Stimulated activated CD8-positive, alpha-beta memory T cell treated with anti-CD3 and anti-CD28 coated beads, Interleukin-2, amount 100 ng/mL, for 48 hours (primary cell): ENCODE measurements at places on chromosomes 3 and 15.

DNA sequence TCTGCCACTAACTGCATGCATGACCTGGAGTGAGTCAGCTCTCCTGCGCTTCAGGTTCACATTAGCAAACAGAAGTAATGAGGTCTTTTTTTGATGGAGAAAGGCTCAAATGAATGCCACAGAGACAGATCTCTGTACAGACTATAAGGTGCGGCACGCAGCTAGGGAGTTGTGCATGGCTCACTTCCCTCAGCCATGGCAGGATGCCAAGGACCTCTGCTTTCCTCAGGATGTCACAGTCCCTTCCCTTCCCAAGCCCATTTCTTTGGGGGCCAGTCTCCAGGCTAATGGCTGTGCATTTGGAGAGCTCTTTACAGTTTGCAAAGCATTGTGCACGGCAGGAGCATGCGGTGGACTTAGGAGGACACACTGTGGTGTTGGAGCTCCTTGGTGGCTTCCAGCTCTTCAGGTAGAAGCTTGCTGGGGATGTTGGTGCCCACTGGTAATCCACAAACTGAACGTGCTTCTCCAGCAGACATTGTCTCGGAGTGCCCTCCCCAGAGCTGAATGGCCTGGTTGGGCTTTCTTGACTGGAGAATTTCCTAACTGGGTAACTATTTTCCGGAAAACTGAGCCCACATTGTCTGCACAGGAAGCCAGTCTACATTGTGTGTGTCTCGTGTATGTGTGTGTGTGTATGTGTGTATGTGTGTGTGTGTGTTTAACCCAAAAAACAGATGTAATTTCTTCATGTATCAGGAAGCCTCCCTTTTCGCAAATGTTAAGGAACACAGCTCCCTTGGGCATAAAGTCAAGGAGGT is 172.5 kb upstream of the TLE3 start:
- no peak for DNase-seq

DNA sequence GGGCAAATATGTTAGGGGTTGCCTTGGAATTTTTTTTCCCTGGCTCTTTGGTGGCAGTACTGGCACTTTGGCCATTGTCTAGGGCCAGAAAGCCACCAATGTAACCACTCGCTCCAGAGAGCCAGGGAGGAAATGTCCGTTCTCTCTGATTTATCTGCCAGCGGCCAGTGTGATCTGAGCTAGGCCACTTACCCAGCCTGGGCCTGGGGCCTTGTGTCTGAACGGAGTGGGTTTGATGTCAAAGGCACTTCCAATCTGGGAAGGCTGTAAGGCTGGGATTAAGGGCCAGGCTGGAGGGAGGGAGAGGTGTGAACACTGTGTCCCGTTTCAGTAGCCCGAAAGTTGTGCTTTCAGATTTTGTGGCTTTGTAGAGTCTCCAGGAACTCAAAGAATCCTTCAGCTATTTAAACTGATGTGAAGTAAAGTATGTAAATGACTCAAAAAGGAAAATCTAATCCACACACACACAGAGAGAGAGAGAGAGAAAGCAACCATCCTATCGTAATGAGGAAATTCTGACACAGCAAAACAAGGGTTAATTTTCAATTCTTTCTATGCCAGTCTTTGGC is 271.0 kb downstream of the PDZRN3 start:
- DNase-seq: no peak

GRCh38 chr15:94327356-94327936 is 96.1 kb downstream of the MCTP2 start:
- DNase-seq: no peak

GRCh38 chr15:33154351-33155166 is 40.0 kb downstream of the FMN1 start:
- no peak for DNase-seq

DNA sequence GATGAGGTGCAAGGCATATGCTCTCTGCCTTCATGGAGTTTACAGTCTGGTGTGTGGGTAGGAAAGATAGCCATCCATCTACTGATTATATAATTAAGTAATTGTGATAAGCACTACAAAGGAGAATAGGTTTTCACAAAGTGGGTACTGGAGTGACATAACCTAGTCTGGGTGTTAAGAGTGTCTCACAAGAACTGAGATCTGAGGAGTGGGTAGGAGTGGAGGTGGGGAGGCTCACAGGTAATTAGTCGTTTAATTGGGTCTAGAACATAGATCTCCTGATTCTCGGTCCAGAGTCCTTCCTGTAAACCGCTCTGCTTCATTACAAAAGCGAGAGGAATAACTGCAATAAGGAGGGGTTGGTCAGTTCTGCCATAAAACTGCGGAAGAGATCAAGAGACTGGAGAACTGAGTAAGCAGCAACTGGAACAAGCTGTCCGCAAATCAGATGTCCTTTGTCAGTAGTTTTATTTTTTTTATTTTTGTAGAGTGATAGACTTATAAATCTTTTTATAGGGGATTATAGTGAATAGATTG is 2.2 kb downstream of the NEO1 start:
- DNase-seq: no peak

GRCh38 chr3:154886437-154886836 is 193.7 kb upstream of the MME start:
- no peak for DNase-seq

GRCh38 chr3:35438101-35438500 is 201.2 kb upstream of the ARPP21 start:
- no peak for DNase-seq

GRCh38 chr3:73699327-73699726 is 74.6 kb upstream of the PDZRN3 start:
- DNase-seq: no peak

DNA sequence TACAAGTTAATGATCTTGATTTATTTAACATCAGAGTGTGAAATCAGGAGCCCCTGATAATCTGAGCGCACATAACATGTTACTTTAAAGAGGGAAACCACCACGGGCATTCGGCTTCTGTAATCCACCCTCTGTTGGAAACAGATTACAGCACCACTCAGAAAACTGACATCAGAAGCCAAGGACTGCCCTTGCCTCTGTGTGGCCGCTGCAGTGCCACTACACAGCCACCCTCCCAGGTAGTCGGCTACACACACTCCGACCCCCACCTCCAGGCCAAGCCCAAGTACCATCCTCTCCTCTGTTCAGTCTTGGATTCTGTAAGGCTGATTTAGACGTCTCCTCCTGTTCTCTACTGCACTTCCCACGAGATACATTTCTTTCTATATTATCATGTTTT is 251.7 kb downstream of the GABRB3 start:
- DNase-seq: no peak

DNA sequence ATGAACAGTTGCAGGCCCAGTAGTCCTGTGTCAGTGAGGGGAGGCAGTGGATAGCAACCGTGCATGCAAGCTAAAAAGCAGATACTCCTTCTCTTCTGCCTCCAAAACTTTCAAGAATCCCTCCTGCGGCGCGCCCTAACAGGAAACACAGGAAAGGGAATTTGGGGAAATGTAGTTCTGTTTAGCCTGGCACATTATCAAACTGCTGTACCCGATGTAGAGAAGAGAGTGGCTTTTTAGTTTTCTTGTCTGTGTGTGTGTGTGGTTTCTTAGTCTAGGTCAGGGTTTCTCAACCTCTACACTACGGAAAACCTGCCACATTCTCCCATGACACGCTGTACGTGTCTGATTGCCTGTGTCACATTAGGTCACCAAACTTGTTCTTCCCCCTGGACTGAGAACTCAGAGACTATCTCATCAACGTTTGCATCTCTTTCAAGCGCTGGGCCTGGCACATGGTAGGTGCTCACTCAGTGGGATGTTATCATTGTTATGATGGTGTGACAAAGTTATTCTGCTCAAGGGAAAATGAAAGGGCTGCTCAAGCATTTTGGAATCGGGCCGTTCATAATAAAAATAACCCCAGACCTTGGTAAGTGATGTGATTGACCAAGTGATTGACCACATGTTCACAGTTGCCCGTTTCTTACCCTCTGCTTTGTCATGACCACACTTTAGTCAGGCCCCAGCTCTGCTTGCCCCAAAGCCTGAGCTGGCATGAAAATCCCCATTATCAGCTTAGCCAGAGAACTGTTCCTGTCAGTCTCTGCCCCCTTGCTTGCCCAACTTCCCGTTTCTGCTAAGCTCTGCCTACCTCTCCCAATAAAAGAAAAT is 33.2 kb downstream of the TM4SF4 start:
- DNase-seq: no peak

DNA sequence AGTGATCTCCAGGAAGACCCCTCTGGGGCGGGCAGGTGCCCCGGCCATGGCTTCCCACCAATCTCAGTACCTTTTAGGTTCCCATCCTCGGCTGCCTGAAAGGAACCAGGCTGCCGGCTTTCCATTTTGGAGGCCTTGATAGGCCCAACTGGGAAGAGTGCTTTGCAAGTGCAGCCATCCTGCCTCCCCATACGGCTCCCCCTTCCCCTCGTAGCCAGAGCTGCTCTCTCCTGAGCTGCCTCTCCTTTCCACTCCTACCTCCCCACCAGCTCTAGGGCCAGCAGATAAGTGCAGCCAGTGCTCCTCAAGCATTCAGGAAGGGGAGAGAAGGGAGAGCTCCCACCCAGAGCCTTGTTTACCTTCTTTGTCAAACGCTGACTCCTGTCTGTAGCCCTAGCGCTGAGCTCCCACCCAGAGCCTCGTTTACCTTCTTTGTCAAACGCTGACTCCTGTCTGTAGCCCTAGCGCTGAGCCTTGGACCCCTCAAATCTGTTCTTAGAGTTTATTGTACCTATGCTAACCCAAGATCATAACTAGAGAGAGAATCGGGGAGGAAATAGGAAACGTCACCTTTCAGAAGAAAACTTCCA is 133.0 kb downstream of the LRRK1 start:
- no peak for DNase-seq

DNA sequence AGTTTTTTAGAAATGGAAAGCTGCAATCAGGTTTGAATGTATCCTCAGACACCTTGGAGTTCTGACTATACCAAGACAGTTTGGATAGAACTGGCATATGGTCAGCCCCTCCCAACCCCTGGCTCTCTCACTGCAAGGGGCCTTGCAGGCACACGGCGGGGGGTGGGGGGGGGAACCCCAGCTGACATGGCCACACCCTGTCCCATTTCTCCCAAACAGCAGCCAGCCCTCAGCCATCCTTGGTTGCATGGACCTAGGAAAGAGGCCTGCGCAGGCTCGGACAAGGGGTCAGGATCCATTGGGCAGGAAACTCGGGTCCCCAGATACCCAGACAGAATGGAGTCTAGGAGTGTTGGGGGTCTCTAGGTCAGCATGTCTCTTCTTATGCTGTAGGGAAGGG is 14.5 kb downstream of the CAND2 start:
- no peak for DNase-seq

DNA sequence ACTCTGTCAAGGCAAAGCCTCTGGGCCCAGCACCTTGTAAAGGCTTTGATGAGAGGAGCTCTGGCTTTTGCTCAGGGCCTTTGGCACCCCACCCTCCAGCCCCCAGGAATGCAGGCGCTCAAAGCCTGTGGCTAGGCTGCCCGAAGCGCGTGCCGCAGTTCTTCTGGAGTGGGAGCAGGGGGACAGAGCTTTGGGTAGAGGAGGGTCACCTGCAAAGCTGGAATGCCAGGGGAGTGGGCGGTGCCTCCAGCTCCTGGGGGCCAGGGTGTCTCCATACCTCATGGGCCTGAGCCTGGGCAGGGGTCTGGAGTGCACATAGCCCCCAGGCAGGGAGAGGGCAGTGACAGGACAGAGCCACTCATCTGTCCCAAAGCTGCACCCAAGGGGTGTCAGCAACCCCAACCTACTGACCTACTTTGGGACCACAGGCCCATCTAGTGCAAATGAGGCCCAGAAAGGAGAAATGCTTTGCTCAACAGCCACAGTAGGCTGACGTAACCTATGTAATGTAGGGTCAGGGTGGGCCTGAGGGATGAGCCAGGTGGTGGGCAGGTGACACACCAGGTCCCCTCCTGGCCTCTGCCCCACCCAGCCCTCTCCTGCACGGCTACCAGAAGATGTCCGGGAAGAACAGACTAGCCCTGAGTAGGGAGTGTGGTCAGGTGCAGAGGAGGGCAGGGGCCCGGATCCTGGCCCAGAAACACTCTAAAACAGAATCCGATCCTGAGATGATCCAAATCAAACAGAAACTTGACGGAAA is 2.2 kb upstream of the CALML4 start:
- no peak for DNase-seq

GRCh38 chr3:110749006-110749405 is 322.6 kb upstream of the NECTIN3 start:
- no peak for DNase-seq

DNA sequence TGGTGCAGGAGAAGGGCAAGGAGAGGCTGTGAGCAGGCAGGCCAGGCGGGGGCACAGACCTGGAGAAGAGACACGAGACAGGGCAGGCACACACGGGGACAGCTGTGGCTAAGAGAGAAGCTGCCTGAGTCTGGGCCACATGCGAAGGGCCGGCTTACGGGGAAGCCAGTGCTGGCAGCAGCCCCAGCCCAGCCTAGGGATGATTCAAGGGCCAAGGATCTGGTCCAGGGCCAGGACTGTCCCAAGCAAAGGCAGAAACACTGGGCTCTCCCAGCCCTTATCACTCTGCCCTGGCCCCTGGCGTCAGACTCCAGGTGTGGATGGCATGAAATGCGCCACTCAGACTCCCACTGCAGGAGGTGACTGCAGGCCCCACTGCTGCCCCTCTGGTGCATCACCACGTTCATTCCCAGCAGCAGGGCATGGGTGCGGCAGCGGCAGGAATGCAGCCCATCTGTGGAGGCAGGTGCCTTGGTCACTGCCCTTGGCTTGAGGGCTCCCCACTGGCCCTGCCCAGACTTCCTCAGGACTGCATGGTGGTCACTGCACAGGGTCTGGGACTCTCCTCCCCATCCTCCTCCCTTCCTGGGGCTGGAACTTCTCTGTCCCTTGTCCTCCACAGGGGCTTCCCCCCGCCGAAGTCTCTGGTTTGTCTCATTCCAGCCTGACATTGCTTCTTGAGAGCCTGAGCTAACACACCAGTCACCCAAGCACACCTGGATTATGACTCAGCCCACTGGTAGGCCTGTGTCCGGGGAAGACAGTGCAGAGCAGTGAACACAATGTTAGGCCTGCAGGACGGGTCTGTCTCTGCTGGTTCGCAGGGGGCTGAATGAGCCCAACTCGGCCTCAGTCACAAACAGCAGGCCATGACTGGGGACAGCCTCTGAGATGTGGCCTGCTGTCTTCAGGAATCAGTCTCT is 69.3 kb downstream of the TBC1D2B start:
- no peak for DNase-seq

DNA sequence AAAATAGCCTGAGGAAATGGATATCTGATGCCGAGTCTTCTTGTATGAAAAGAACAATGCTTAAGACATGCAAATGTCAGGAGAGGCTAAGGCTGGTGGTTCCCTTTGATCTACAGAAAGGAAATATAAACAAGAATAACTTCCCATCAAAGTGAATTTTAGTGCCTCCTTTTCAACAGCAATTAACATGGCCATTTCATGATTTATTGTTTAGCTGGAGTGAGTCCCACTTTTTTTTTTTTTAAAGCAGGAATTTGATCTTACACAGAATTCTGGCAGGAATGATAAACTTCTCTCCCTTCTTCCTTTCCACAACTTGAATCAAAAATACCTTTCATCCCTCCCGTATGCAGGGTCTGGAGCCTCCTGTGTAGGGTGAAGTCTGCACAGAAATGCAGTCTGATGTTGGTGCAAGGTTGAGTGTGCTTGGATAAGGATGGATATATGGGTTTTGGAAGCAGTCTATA is 287.0 kb downstream of the MEX3B start:
- DNase-seq: no peak
